ENCODE measurements at places on chromosomes 6 and 20. TPM values are rescaled to one million over a fixed set of nuclear protein-coding genes. Genes with fewer than 3 reads are reported as not detected.
A peak's percentile ranks its signal among the peaks of the same experiment; 100 is the strongest.

DNA sequence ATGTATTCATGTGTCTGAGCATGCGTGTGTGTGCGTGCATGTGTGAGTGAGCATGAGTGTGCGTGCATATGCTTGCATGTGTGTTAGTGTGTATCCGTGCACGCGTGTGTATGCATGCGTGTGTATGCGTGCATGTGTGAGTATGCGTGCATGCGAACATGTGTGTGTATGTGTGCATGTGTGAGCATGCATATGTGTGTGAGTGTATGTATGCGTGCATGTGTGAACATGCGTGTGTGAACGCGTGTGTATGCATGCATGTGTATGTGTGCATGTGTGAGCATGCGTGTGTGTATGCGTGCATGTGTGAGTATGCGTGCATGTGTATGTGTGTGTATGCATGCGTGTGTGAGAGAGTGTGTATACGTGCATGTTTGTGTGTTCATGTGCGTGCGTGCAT is 77.9 kb downstream of the SMOC2 start:
- no peak for DNase-seq

DNA sequence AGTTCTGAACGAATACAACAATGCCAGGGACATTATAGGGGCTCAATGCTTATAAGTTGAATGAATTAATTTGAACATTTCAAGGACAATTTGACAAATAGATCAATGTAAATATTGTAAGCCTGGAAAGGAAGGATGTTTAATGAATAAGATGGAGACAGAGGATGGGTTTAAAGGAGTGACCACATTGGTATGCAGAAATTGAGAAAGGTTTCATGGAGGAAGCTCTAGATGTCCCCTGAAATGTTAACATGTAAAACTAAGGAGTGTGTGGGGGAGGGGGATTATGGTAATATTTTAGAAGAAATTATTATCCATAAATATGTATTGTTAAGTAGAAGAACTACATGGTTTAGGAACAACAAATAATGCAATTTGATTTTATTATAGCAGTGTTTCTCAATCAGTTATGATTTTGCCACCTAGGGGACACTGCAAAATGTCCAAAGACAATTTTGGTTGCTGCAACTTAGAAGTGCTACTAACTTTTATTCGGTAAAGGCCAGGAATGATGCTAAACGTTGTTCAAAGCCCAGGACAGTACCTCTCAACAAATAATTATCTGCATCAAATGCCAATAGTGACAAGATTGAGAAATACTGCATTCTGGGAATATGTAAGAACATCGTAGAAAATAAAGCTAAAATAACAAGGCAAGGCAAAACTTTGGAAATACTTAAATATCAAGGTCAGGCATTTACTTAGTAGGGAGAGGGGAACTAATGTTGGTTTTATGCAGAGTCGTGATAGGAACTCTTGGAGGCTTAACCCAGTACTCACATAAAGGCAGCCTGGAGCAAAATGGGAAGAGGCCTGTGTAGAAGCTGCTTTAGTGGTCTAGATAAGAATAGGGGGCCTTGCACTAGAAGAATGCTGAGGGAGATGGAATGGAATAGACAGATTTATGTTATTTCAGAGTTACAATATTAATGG is 686.9 kb upstream of the CITED2 start:
- no peak for DNase-seq

- DNase-seq, result no peak
Observed at GRCh38 chr20:51159303-51159702, 136.4 kb upstream of the KCNG1 start.

GRCh38 chr6:135600086-135600702 is 102.7 kb upstream of the AHI1 start:
- DNase-seq, result peak; percentile 24

GRCh38 chr20:39150501-39150900 is 188.4 kb downstream of the DHX35 start:
- DNase-seq, result no peak

GRCh38 chr6:33241968-33242367 is 29.7 kb downstream of the VPS52 start:
- DNase-seq, result no peak

GRCh38 chr6:139987091-139987490 is 612.6 kb upstream of the CITED2 start:
- DNase-seq, result no peak

DNA sequence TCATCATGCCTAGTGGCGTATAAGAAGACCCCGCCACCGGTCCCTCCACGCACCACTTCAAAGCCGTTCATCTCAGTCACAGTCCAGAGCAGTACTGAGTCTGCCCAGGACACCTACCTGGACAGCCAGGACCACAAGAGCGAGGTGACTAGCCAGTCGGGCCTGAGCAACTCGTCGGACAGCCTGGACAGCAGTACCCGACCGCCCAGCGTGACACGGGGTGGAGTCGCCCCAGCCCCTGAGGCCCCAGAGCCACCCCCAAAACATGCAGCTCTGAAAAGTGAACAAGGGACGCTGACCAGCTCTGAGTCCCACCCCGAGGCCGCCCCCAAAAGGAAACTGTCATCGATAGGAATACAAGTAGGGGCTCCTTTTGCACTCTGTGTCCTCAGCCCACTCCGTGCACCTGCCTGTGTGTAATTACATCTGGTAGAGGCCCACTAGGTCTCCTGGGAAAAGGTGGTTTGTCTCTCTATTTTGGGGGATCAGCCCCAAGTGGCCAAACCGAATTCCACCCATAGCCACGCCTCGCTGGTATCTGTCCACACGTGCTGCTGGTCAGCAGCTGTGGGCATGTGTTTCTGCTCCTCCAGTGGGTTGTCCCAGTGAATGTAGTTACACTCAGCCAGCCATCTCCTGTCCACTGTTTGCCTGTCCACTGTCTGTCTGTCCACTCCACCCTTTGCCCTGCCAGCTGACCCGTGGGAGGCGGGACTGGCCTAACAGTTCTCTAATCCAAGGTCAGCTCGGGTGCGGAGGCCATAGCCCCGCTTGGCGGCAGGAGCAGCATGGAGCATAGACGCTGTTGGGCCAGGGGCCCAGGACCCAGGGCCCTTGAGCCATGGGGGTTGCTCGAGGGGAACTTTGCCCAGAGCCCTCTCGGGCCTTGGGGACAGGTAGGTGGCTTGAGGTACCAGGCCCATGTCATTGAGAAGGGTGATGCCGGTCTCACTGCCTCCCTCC is 44.3 kb upstream of the MYL9 start:
- no peak for DNase-seq

- DNase-seq, result no peak
Observed at GRCh38 chr6:102501615-102502014, 1108.1 kb downstream of the GRIK2 start.

DNA sequence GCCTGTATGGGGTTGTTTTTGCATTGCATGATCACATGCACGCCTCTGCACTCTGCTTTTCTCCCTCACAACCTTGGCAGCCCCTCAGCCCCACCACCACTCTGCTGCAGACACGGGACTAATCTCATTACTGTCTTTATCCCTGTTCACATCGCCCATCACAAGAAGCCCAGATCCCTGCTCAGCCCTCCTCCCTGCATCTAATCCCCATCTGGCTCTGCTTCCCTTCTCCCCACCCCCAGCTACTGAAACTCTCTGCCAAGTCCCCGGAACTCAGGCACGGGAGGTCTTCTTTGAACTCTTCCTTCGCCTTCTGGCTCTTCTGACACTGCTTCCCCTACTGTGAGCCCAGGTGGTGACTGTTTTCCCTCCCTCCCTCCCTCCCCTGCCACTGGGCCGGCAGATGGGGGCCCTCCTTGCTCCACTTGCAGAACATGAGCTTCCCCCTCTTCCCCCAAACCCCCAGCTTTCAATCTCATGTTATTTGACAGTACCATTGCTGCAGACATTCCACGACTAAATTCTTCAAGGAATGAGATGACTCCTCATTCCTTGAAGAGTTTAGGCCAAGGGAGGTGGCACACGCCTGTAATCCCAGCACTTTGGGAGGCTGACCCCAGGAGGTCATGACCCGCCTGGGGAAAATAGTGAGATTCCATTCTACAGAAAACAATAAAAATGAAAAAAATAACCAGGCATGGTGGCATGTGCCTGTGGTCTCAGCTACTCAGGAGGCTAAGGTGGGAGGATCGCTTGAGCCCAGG is 21.9 kb upstream of the TULP1 start:
- no peak for DNase-seq

GRCh38 chr6:112691289-112691688 is 344.2 kb downstream of the RFPL4B start:
- DNase-seq, result no peak

- DNase-seq, result no peak
Observed at GRCh38 chr6:135493218-135493961, 4.2 kb downstream of the AHI1 start.

GRCh38 chr6:125807293-125807692 is 16.5 kb downstream of the NCOA7 start:
- DNase-seq, result no peak

Gene REM1
- total RNA-seq, result 2.0 TPM

Gene PXT1
- total RNA-seq, result 0.15 TPM

Gene DAAM2
- total RNA-seq, result 16.1 TPM

Gene GSTA2
- total RNA-seq, result not detected

Gene MICB
- 1.7 TPM for total RNA-seq

Gene AAR2
- total RNA-seq, result 14.8 TPM

Gene TTK
- total RNA-seq, result 0.32 TPM

Gene SLC22A3
- 1.3 TPM for total RNA-seq

Gene SOX18
- total RNA-seq, result 36.8 TPM

Gene PRDM13
- not detected for total RNA-seq

Gene CHD6
- 36.8 TPM for total RNA-seq

Gene RCAN2
- total RNA-seq, result 254 TPM
